ENCODE measurements at places on chromosomes 7 and 10. TPM values are rescaled to one million over a fixed set of nuclear protein-coding genes. Genes with fewer than 3 reads are reported as not detected.

CYP3A5 gene
- total RNA-seq, result 0.69 TPM

BAMBI gene
- total RNA-seq, result 13.3 TPM

HEPACAM2 gene
- not detected for total RNA-seq

HYAL4 gene
- total RNA-seq, result 3.1 TPM

PNLIP gene
- not detected for total RNA-seq

FAM24B gene
- 2.7 TPM for total RNA-seq

SPDYE11 gene
- total RNA-seq, result 0.13 TPM

HMX3 gene
- total RNA-seq, result not detected

BICC1 gene
- 1.1 TPM for total RNA-seq

OGDH gene
- total RNA-seq, result 67.1 TPM

DNA sequence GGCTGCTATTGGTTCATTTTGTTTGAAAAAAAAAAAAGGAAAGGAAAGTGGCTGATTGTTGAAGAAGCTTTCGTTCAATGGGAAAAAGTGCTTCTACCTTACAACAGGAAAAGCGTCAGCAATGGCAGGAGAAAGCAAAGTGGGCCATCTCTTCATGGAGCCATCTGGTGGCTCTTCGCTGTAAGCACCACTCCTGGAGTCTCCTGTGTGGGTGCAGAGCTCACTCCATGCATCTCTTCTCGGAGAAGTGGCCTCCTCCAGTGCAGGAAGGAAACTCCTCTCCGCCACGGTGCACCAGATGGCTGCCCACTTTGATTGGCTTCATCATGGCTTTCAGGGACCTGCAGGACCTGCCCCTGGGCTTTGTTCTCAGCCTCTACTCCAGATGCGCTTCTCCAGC lies 250.9 kb downstream of the PTEN start:
- H3K4me1 ChIP-seq, result peaks cover 4% of the 10 kb centered on the region
- no peak overlapping the region for H3K4me3 ChIP-seq
- peak; percentile 26 for DNase-seq
- no peaks in the 10 kb centered on the region for H3K27me3 ChIP-seq
- H3K36me3 ChIP-seq, result no peaks in the 10 kb centered on the region
- no peak overlapping the region for H3K27ac ChIP-seq

DNA sequence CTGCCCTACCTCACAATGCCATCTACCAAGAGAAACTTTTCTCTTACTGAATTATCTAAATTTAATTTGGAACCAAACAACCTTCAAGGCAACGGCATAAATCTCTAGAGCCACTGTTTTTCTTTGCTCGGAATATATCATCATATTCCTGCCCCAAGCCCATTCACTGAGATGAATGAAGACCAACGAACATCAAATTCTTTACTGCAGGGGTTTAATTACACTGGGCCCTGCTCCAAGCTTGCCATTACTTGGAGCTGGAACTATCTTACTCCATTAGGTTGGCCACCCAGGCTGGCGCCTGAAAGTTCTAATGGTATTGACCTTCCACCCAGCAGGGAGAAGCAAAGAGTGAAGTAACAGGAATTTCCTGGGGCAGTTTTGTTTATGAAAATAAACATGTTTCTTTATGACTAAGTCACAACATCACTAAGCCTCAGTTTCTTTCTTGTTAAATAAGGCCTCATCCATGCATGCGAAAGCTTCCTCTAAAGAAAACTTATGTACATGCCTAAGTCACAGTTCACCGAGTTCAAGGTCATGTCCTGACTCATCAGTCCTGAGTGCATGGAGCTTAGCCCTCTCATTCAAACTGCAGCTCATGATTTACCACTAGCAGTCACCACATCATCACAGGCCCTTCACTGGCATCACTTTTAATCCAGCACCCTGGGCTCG lies 42.1 kb upstream of the ANAPC16 start:
- no peak overlapping the region for H3K27ac ChIP-seq
- DNase-seq, result no peak
- peaks cover 2% of the 10 kb centered on the region for H3K4me1 ChIP-seq
- H3K4me3 ChIP-seq, result no peak overlapping the region
- H3K36me3 ChIP-seq, result peaks cover 7% of the 10 kb centered on the region
- H3K27me3 ChIP-seq, result no peaks in the 10 kb centered on the region

GRCh38 chr10:102602272-102603045 lies 41.8 kb upstream of the TRIM8 start:
- H3K27ac ChIP-seq, result peak overlapping the region; percentile 100
- H3K4me1 ChIP-seq, result peaks cover 59% of the 10 kb centered on the region

GRCh38 chr10:102863660-102864059 lies 5.6 kb upstream of the AS3MT start:
- H3K36me3 ChIP-seq, result no peaks in the 10 kb centered on the region
- no peak for DNase-seq
- no peaks in the 10 kb centered on the region for H3K4me1 ChIP-seq

DNA sequence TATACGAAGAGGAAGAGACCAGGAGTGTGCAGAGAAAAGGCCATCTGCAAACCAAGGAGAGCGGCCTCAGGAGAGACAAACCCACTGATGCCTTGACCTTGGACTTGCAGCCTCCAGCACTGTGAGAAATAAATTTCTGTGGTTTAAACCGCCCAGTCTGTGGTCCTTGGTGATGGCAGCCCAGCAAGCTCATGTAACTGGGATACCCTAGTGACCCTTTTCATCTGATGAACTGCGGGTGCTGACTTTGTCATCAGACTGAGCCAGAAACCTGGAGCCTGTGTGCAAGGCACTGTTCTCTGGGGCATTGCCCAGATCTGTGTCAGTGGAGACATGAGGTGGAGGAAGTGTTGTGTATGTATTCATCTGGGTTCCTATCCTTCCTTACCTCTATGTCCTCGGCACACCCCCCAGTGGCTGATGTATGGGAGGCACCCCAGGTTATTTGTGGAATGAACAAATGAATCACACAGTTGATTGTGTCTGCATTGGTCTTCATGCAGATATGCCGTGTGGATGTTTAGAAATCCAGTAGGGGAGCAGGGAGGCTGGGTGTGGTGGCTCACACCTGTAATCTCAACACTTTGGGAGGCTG lies 64.5 kb upstream of the BTBD16 start:
- H3K4me1 ChIP-seq, result peaks cover 36% of the 10 kb centered on the region
- no peak for DNase-seq
- H3K27me3 ChIP-seq, result peaks cover 3% of the 10 kb centered on the region
- H3K27ac ChIP-seq, result no peak overlapping the region
- H3K4me3 ChIP-seq, result peak overlapping the region; percentile 51
- H3K36me3 ChIP-seq, result peaks cover 24% of the 10 kb centered on the region

DNA sequence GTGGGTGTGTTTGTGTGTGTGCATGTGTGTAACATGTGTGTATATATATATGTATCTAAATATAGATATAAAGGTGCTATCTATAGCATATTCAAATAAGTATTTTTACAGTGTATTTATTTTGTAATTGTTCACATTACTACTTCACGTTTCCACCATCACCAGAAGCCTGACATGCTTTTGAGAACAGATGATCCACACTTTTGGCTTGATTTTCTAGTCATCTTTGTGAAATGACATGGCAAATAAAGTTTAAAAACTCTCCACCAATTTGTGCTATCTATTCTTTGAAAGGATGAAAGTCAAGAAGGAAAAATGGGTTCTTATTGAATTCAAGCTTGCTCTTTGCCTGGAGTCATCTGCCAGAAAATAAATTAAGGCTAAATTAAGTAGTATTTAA lies 294.0 kb upstream of the AKR1E2 start:
- H3K36me3 ChIP-seq, result no peaks in the 10 kb centered on the region
- H3K27ac ChIP-seq, result no peak overlapping the region
- no peaks in the 10 kb centered on the region for H3K4me1 ChIP-seq
- DNase-seq, result no peak
- no peak overlapping the region for H3K4me3 ChIP-seq
- H3K27me3 ChIP-seq, result peaks cover 2% of the 10 kb centered on the region

GRCh38 chr10:47406870-47407691 lies 23.0 kb upstream of the ZNF488 start:
- H3K27ac ChIP-seq, result no peak overlapping the region
- no peak for DNase-seq
- H3K27me3 ChIP-seq, result peaks cover 9% of the 10 kb centered on the region
- H3K4me3 ChIP-seq, result no peak overlapping the region

- H3K27me3 ChIP-seq, result peaks cover 1% of the 10 kb centered on the region
- no peak overlapping the region for H3K27ac ChIP-seq
- peaks cover 4% of the 10 kb centered on the region for H3K36me3 ChIP-seq
- H3K4me1 ChIP-seq, result peaks cover 8% of the 10 kb centered on the region
Observed at GRCh38 chr7:157320608-157320980, 16.2 kb upstream of the DNAJB6 start.

GRCh38 chr7:74709880-74710671 lies 52.6 kb downstream of the GTF2I start:
- DNase-seq, result no peak
- H3K27me3 ChIP-seq, result no peaks in the 10 kb centered on the region
- H3K4me3 ChIP-seq, result no peak overlapping the region
- no peak overlapping the region for H3K27ac ChIP-seq
- H3K36me3 ChIP-seq, result peaks cover 67% of the 10 kb centered on the region

DNA sequence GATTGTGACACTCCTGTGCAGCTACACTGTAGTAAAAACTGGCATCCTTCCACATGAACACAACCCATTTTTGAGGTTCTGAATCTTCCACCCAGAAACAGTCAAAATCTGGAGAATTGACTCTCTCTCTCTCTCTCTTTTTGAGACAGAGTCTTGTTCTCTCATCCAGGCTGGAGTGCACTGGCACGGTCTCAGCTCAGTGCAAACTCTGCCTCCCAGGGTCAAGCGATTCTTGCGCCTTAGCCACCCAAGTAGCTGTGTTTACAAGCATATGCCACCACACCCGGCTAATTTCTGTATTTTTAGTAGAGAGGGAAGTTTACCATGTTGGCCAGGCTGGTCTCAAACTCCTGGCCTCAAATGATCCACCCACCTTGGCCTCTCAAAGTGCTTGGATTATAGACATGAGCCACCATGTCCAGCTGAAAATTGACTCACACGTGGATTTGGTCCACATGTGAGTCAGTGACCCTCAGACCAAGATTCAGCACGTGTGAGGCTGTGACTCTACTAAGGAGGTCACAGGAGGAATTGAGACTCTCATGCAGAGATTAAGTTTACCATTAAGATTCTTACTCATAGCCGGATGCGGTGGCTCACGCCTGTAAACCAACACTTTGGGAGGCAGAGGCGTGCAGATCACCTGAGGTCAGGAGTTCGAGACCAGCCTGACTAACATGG lies 12.1 kb upstream of the ZNF107 start:
- H3K4me1 ChIP-seq, result no peaks in the 10 kb centered on the region
- no peak for DNase-seq
- no peaks in the 10 kb centered on the region for H3K27me3 ChIP-seq
- no peak overlapping the region for H3K27ac ChIP-seq
- H3K4me3 ChIP-seq, result no peak overlapping the region

DNA sequence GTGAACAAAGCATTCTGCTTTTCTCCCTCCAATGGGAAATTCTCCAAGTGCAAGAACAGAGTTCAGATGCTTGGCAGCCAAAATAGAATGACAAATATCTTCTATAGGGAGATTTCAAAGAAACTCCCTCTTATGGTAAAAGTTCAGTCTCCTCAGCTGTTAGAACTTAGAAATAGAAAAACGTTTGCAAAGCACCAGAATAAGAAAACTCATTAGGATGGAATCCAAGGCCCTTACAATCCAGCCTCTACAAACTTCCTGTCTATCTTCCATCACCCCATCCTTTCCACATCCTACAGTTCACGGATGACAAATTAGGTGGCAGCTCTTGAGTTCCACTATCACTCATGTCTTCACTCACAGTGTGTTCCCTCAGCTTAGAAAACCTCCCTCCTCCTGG lies 25.7 kb downstream of the FAM13C start:
- peaks cover 23% of the 10 kb centered on the region for H3K36me3 ChIP-seq
- no peak overlapping the region for H3K4me3 ChIP-seq
- H3K4me1 ChIP-seq, result peaks cover 11% of the 10 kb centered on the region

DNA sequence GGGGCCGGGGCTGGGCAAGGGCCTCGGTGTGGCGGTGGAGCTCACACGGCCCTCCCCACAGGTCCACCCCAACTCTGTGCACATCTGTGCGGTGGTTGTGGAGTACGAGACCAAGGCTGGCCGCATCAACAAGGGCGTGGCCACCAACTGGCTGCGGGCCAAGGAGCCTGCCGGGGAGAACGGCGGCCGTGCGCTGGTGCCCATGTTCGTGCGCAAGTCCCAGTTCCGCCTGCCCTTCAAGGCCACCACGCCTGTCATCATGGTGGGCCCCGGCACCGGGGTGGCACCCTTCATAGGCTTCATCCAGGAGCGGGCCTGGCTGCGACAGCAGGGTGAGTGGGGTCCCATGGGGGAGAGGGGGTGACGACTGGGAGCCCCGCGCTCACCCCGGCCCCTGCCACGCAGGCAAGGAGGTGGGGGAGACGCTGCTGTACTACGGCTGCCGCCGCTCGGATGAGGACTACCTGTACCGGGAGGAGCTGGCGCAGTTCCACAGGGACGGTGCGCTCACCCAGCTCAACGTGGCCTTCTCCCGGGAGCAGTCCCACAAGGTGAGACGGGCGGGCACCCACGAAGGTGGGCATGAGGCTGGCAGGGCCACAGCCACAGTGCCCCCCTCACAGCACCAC lies 8.8 kb downstream of the TMEM120A start:
- H3K36me3 ChIP-seq, result peaks cover 9% of the 10 kb centered on the region
- peaks cover 6% of the 10 kb centered on the region for H3K27me3 ChIP-seq
- H3K4me1 ChIP-seq, result peaks cover 8% of the 10 kb centered on the region
- no peak for DNase-seq
- H3K4me3 ChIP-seq, result no peak overlapping the region

- H3K27me3 ChIP-seq, result peaks cover under 1% of the 10 kb centered on the region
- no peak for DNase-seq
- no peaks in the 10 kb centered on the region for H3K36me3 ChIP-seq
- H3K4me1 ChIP-seq, result peaks cover 23% of the 10 kb centered on the region
- no peak overlapping the region for H3K27ac ChIP-seq
Observed at GRCh38 chr10:9215121-9215520, 1160.6 kb downstream of the GATA3 start.

DNA sequence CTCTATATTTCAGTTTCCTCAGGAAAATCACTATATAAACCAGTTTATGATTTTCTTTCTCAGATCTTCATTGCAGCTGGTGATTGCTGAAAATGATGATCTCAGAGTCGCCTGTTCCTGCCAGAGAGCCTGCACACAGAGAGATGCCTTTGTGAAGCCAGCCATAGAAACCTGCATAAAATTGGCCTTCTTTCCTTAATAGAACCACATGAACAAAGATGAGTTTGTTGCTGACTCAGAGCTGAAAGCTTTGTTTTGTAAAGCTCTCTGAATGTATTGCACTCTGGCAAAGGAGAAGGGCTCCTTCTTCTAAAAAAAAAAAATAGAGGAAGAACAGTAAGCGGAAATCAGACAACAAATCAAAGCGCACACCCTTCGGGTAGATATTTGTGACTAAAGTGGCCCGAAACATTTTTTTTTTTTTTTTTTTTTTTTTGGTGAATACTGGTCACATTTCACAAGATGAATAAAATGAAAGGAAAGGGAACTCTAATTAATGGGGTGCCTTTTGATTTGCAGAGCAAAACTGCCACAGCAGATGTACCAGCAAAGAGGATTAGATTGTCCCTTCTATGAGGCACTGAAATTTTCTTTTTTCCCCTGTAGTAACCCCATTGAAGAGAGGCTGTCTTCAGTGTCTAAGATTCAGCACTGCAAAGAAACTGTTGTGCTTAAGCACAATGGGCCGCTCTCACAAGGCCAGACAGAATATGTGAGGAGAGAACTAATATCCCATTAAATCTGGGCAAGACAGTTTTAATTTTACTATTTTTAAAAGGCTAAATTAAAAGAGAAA lies 75.1 kb upstream of the PTPRZ1 start:
- H3K27me3 ChIP-seq, result no peaks in the 10 kb centered on the region
- H3K36me3 ChIP-seq, result no peaks in the 10 kb centered on the region
- H3K27ac ChIP-seq, result no peak overlapping the region
- no peak for DNase-seq
- no peak overlapping the region for H3K4me3 ChIP-seq
- peaks cover 8% of the 10 kb centered on the region for H3K4me1 ChIP-seq

GRCh38 chr10:25907261-25907660 lies 26.8 kb upstream of the MYO3A start:
- H3K27me3 ChIP-seq, result peaks cover 2% of the 10 kb centered on the region
- H3K4me1 ChIP-seq, result peaks cover 37% of the 10 kb centered on the region
- no peak overlapping the region for H3K4me3 ChIP-seq
- no peak for DNase-seq

Measured in endothelial cell (in vitro differentiated cells).